NAMALWA (cell line): ENCODE measurements at places on chromosomes 4 and X.

GRCh38 chr4:69577245-69577644, 62.2 kb downstream of the UGT2A2 start:
- DNase-seq: no peak

DNA sequence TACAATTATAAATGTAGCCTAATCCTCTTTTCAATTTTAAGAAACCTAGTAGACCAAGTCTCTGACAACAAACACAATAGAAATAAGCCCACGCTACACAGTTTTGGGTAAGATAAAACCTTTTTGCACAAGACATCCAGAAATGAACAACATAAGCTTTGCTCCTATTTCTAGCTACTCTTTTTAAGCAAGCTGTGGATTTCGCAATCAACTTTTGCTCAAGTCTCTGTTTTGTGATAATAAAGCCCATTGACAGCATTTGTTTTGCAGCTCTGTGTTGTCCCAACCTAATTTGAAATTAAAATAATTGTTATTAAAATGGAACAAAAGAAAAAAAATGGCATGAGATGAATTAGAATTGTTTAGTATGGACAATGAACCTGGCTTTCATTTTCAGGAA, 287.9 kb upstream of the PUDP start:
- no peak for DNase-seq

GRCh38 chr4:79209822-79210635, 115.8 kb downstream of the NAA11 start:
- peak; percentile 69 for DNase-seq

DNA sequence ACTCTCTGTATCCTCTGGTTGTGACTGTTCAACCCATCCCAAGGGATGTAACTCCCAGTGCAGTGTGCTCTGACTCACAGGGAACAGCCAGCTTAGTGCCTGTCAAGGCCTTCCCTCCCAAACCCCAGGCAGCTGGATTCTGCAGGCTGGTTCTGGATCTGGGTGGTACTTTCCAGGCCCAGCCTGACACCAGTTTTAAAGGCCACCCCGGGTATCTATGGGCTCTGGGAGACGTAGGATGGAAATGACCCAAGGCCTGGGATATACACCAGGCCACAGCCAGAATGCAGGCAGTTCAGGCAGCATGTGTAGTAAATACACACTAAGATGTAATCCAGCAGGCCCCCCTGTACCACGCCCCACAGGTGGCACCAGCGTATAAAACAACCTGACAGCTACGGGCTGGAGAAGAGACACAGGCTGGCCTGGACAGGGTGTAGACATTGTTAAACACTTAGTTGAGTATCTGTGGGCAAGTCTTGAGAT, 64.2 kb downstream of the SPINK2 start:
- peak; percentile 68 for DNase-seq

- no peak for DNase-seq
Measured at GRCh38 chr4:1728061-1728980, 7.0 kb downstream of the TACC3 start.

- no peak for DNase-seq
Measured at GRCh38 chrX:120672389-120672788, 42.5 kb upstream of the C1GALT1C1 start.

DNA sequence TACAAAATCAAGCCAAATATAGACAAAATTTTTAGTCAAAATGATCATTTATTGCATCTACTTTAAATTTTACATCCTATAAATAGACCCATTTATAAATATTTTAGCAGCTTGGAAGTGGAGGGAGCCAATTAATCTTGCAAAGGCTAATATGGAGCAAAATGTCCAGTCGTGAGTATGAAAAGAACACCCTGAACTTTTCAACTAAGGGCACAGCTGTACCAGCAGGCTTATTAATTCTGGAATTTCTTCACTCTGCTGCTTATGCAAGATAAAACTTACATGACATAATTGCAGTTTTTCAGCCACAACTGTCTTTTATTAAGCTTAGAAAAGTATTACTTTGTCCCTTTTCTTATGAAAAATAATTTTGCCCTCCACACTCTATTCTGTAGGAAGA, 22.9 kb upstream of the USP53 start:
- DNase-seq: no peak

DNA sequence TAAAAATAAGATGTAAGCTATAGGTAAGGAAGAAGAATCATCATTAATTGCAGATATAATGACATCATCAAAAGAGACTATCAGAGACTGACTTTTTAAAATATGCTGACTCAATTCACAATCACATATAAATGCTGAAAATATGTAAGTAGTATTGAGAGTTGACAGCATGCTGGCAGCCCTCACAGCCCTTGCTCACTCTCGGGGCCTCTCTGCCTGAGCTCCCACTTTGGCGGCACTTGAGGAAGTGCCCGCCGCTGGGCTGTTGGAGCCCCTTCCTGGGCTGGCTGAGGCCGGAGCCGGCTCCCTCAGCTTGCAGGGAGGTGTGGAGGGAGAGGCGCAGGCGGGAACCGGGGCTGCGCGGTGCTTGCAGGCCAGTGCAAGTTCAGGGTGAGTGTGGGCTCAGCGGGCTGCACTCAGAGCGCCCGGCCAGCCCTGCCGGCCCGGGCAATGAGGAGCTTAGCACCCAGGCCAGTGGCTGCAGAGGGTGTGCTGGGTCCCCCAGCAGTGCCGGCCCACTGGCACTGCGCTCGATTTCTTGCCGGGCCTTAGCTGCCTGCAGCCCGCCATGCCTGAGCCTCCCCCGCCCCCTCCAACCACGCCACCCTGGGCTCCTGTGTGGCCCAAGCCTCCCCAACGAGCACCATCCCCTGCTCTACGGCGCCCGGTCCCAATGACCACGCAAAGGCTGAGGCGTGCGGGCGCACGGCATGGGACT, 68.9 kb downstream of the RAB28 start:
- no peak for DNase-seq

DNA sequence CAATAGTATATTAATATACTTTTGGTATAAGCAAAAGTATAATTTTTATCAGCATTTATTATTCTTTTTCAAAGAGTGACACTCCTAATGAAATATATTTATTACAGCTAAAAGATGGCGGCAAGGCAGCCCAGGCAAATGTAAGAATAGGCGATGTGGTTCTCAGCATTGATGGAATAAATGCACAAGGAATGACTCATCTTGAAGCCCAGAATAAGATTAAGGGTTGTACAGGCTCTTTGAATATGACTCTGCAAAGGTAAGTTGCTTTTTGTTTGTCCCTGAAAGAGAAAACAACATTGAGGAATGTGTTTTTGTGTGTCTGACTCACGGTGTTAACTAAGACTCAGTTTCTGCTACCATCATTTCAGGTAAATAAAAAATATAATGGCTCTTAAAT, 71.9 kb downstream of the PDLIM5 start:
- DNase-seq: no peak

DNA sequence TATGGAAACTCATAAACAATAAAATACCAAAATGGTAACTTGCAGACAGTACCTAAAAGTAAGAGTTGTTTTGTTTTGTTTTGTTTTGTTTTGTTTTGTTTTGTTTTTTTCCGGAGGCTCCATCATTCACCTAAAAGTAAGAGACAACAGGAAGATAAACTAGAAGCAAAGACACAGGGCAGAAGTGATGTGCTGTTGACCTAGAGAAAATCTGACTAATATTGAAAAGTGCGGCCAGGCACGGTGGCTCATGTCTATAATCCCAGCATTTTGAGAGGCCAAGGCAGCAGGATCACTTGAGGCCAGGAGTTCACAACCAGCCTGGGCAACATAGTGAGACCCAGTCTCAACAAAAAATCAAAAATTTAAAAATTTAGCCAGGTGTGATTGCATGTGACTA, 5.6 kb upstream of the CENPC start:
- DNase-seq: no peak

GRCh38 chr4:186201535-186202230, 10.3 kb downstream of the CYP4V2 start:
- peak; percentile 90 for DNase-seq
